ENCODE measurements at places on chromosomes 2 and 18.

DNA sequence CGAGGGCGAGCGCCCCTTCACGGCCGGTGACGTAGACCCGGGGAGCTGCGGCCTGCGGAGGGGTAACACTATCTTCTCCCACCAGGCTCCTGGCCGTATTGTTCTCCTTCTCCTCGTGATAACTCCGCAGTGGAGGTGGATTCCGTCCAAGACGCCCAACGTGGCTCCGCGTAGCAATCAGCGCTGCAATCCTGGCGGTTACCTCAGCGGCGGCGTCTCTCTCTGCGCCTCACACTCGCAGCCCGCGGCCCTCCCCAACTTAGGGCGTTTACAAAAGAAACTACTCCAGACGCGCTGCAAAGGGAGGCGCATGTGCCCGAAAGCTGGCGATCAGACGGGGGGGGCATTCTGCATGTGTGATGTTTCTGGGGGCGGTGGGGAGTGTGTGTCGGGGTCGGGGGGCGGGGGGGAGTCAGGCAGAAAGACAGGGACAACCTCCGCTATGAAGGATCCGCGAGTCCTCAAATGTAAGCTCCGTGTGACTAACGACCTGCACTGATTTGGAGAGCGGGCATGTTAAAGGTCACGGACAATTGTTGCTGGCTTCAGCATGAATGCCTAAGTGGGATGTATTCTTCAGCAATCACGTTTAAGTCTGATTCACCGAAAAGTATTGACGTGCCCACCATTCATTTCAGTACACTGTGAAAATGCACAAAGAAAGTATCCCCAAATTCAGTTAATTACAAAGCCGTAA lies 1.3 kb upstream of the ZNF516 start:
- DNase-seq = no peak

DNA sequence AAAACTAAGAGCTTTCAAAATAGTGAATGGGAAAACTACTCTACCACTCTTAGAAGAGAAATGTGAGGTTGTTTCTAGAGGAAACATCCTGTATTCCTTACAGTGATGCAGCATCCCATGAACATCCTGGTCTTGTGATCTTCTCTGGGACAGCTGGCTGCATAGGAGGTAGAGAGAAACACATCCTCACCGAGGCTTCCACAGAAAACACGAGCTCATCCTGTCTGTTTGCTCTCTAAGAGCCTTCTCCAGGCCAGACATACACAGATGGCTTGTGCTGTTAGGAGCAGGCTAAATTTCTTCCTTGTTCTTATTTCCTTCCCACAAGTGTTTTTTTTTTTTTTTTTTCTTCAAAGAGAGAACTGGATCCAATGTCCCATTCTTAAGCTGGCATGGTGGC lies 14.7 kb upstream of the FZD7 start:
- DNase-seq = no peak

- DNase-seq = no peak
Measured at GRCh38 chr2:101704816-101705578, 7.5 kb downstream of the MAP4K4 start.

DNA sequence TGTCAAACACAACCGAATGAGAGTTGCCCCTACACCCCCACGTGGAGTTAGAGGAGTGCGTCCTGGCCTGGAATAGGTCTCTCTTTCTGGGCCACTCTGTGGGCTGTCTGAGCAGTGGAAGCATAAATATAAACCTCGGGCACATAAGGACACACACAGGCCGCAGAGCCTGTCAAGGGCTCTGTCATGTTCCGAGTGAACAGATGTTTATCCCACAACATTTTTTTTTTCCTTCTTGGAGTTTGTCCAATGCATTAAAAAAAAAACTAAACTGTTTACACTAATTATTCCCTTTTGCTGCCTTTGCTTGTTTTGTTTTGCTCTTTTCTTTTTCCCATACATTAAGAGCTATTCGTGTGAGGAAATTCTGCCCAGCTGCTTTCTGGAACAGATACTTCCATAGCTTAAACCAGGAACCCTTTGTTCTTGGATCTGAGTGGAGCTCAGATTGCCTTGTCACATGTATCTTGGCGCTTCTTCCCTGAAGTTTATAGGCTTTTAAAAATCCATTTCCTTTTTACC lies 228.3 kb upstream of the FOSL2 start:
- no peak for DNase-seq

DNA sequence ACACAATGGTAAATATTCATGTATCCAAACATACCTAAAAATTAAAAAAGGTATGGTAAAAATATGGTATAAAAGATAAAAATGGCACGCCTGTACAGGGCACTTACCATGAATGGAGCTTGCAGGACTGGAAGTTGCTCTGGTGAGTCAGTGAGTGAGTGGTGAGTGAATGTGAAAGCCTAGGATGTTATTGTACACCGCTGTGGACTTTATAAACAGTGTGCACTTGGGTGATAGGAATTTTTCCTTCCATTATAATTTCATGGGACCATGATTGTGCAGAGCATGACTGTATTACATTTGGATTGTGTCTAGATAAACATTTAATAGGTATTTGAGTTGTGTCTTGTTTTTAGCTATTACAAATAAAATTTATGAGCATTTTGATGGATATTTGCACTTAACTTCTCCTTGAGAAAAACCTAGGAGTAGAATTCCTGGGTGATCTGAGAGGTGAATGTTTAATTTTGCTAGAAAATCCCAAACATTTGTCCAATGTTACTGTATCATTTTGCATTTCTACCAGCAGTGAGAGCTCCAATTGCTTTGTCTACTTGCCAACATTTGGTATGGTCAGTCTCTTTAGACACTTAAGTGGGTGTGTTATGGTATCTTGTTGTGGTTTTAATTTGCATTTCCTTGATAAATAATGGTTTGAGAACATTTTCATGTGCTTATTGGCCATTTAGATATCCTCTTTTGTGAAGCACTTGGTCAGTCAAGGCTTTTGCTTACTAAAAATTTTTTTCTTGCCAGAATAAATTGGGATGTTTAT lies 81.7 kb downstream of the BCL2L11 start:
- DNase-seq = no peak

DNA sequence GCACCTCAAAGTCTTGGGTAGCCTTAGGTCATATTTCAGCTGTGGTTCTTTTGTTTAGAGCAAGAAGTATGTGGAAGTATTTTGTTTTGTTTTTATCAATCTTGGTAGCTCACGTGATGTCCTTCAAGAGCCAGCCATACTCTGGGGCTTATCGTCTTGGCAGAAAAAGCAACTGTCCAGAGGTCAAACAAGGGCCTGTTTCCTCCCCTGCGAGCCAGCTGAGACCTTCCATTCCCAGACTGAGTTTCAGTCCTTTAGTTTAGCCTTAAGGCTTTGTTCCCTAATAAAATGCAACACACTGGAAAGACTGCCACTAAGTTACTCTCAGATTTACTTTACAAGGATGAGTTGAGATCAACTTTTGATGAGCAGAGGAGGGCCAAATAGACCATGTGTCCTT lies 63.5 kb downstream of the TXNL1 start:
- no peak for DNase-seq

- DNase-seq = no peak
Measured at GRCh38 chr2:157052685-157053224, 204.8 kb upstream of the GALNT5 start.

DNA sequence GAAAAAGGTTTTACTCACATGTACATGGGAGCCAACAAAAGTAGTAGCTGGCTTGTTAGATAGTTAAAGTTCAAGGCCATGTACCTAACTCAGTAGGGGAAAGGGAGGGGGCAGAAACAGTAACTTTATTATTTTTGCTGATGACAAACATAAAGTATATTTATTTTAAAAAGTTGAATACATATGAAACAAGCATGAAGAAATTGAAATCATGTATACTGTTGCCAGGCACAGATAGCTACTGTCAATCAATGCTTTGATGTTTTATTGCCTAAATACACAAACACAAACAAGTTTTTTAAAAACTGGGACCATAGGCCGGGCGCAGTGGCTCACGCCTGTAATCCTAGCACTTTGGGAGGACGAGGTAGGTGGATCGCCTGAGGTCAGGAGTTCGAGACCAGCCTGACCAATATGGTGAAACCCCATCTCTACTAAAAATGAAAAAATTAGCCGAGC lies 7.6 kb upstream of the PSD4 start:
- no peak for DNase-seq

DNA sequence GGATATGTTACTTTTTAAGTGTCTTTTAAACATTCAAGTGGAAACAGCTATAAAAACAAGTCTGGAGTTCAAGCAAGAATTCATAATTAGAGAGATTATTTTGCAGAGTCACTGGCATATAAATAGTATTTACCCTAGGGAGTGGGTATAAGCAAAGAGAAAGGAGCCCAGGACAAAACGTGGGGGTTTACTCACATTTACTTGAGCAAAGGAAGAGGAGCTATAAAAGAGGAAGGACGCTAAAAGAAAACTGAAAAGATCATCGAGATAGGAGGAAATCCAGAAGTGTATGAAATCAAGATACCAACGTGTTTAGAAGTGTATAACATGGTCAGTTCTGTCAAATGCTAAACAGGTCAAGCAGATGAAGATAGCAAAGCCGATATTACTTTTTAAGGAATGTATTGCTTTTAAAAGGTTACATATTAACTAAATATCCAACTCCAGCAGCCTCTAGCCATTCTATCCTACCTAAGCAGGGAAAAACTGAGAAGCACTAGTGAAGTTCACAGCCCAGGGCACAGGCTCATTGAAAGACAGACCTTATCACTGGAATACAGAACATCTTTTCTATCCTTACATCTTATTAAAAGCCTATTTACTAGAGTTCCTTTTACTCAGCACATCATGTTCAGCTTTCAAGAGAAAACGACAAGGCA lies 8.6 kb downstream of the KANSL1L start:
- no peak for DNase-seq

DNA sequence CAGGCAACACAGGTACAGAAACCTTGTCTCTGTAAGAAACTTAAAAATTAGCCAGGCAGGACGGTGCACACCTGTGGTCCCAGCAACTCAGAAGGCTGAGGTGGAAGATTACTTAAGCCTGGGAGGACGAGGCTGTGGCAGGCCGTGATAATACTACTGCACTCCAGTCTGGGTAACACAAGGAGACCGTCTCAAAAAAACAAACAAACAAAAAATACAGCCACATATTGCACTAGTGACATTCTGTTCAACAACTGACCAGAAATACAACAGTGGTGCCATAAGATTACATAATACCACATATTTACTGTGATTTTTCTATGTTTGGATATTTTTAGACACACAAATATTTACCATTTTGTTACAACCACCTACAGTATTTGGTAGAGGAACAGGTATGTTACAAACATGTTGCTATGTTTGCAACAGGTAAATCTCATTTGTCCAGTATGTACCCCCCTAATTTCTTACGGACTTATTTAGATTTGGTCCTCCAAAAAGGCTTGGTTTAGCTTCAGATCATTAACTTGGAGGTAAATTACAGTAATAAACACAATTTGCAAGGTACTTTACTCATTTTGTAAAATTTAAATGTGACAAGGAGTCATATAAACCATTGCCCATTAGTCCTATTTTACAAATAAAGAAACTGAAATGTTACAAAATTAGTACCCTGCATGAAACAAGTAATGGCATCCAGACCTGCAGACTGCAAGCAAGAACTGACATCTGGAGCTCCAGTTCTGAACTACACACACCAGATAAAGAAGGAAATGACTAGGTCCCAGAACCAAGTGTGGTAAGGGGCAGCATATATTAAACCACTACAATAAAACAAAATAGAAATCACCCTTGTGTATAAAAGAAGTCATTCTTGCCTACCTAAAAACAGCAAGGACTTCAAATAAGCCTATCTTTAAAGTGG lies 36.8 kb downstream of the TRIP12 start:
- no peak for DNase-seq

DNA sequence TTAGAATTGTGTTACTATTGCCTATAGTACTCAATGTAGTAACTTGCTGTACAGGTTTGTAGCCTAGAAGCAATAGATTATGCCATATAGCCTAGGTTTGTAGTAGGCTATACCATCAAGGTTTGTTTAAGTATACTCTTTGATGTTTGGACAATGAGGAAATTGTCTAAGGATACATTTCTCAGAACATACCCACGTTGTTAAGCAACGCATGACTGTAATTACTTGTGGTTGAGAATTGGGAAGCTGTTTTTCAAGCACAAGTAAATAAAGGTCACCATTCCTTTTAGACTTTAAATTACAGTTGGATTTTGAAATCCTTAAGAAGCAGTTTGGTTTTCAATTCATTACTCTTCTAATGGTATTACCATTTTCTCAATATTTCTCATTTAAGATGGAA lies 89.8 kb upstream of the KCNH7 start:
- DNase-seq = no peak

DNA sequence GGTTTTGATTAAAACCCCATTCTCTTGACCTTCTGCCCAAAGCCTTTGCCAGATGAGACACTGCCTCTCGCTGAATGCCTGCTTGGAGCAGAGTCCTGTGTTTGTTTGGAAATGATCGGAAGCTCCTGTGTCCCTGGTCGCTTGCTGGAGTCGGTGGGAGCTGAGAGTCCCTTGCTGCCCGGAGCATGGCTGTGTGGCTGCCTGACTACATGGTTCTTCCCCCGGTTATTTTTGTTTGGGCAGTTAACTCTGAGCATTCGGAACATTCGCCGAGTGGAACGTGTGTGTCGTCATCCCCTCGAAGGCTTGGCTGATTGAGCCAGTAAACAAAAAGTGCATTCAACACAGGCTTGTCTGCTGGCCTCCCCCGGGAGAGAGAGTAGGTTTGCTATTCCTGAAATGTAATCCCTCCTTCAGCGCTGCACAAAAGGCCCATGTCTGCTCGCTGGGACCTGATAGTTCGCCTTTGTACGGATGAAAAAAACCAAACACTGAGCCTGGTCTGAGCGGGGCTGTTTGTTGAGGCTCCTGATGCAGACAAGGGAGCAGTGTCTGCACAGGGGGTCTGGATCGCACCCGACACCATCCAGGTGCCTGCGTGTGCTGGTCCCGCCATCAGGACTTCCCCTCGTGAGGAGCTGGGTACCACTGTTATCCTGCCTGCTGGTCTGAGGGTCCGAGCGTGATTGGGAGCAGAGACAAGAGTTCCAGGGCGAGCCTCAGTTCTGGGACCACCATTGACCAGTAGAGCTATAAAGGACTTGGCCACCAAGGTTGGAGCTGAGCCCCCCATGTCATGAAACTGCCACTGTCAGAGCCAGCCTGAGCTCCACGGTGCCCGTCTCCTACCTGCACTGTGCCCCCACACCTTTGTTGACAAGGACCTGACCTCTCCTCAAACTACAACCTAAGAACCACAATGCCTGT lies 83.8 kb downstream of the AGAP1 start:
- DNase-seq = no peak

DNA sequence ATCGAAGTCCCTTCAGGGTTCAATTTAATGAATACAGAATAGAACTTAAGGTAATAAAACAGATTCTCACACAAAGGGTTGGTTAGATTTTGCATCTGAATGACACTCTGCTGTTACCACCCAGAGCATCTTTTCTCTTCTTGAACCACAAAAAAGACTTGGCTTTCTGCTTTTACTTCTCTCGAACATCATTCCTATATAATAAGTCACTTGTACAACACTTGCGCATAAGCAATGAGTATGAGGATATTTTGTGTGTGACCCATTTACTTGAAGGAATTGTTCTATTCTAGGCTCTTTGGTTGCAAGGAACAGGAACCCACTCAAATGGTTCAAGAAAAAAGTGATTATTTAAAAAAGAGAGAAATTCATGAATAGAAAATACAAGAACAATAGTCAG lies 126.2 kb downstream of the NUP35 start:
- no peak for DNase-seq

Measured in T follicular helper cell (primary cell).